ENCODE measurements at places on chromosomes 16 and 17.

DNA sequence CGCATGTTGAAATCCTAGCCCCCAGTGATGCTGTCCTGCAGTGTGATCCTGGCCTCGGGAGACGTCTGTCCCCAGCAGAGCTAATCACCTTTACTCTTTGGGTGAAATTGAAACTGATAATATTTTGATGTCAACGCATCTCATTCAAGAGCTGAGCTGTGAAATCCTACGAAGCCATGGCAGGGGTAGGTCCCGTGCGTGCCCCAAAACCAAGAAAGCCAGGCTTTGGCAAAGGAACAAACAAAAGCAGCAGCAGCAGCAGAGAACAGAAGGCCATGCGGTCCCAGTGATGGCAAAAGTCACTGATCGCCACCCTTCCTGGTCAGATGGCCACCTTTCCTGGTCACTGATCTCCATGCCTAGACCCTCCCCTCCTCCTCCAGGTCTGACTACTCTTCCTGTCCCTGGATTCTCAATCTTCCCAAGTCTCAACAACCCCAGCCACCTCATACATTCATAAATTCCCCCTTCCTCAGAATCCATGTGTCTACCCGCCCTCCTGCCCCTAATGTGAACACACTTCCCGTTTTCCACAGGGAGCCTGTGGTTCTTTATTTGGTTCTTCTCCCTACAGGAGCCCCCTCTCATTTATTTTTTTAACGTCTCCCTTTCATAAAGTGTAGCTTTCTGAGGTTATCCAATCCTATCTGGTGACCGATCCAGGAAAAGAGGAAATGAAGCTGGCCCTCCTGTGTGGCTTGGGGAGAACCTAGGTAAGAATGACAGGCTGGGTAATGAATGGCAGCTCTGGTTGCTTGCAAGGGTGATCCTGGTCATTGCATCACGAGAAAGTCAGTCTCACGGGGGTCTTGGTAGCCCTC, 50.3 kb downstream of the CPPED1 start:
- DNase-seq = no peak

DNA sequence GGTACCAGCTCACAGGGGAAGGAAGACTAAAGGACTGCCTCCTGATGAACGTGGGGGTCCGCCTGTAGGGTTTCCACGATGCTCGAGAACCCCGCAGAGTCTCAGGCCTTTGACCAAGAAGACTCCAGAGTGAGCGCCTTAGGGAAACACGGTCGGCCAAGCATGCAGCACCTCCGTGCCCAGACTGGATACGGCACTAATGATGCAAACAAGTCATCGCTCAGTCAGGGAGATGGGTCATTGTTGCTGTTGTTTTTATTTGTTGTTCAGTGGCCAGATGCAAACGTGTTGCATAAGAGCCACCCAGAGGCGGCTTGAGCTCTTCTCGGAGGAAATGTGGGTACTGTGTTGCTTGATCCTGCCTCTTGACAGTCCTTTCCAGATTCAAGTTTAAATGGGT, 19.3 kb upstream of the RBFOX3 start:
- DNase-seq = no peak

- peak; percentile 48 for DNase-seq
These were observed 1.1 kb downstream of the CHTF8 start for GRCh38 chr16:69131167-69131838.

DNA sequence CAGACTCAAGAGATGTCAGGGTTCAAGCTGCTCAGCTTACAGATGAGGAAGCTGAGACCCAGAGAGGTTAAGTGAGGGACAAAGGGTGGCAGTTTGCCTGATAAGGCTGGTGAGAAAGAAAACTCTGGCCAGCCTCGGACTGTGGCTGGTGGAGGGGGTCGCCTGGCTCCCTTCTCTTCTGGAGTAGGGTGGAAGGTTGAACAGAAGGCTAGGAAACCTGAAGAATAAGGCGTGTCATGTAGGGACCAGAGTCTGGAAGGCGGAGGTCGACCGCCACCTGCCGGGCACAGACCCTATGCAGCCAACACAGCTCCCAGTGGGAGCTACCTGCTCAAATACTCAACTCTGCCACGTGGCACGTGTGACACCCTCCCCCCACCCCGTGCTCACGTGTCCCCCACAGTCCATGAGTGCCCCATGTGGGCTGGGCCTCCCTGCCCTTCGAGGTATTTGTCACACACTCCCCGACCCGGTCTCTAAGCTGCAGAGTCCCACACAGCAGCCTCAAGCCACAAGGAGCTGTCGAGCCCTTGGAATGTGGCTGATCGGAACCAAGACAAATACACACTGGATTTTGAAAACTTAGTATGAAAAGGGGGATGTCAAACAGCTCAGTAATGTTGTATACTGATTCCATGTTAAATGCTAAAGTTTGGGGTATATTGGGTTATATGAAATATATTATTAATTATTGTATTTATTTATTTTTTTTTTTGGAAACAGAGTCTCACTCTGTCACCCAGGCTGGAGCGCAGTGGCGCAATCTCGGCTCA, 11.8 kb downstream of the HID1 start:
- DNase-seq = no peak

DNA sequence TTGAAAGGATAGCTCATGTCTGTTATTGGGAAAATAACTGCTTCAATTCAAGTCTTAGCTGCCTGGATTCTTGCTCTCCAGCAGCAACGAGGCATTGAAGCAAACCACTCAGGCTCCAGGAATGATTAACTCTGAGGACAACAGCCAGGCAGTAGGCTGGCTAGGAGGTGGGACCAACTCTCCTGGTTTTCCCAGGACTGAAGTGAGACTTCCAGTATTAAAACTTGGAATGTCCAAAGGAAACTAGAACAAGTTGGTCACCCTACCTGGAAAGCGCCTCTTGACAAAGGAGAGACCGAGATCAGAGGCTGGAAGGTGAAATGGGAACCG, 100.7 kb downstream of the SALL1 start:
- no peak for DNase-seq

DNA sequence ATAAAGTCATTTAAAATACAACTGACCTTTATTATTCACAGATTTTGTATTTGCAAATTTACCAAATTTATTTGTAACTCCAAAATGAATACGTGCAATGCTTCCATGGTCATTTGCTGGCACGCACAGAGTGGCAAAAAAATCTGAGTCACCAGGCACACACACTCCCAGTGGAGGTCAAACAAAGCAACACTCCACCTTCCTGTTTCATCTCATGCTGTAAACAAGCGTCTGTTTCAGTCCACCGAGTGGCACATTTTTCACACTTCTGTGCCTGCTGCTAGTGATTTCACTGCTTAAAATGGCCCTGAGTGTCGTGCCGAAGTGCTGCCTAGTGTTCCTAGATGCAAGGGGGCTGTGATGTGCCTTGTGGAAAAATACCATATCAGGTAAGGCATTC, 17.8 kb upstream of the ITGAE start:
- DNase-seq = no peak

GRCh38 chr17:68385490-68386215, 71.6 kb downstream of the WIPI1 start:
- no peak for DNase-seq

GRCh38 chr16:4550591-4550990, 5.5 kb upstream of the C16orf96 start:
- no peak for DNase-seq

GRCh38 chr17:76796081-76796480, 58.2 kb downstream of the MFSD11 start:
- no peak for DNase-seq

GRCh38 chr17:57995076-57995956, 7.3 kb upstream of the VEZF1 start:
- peak; percentile 68 for DNase-seq

DNA sequence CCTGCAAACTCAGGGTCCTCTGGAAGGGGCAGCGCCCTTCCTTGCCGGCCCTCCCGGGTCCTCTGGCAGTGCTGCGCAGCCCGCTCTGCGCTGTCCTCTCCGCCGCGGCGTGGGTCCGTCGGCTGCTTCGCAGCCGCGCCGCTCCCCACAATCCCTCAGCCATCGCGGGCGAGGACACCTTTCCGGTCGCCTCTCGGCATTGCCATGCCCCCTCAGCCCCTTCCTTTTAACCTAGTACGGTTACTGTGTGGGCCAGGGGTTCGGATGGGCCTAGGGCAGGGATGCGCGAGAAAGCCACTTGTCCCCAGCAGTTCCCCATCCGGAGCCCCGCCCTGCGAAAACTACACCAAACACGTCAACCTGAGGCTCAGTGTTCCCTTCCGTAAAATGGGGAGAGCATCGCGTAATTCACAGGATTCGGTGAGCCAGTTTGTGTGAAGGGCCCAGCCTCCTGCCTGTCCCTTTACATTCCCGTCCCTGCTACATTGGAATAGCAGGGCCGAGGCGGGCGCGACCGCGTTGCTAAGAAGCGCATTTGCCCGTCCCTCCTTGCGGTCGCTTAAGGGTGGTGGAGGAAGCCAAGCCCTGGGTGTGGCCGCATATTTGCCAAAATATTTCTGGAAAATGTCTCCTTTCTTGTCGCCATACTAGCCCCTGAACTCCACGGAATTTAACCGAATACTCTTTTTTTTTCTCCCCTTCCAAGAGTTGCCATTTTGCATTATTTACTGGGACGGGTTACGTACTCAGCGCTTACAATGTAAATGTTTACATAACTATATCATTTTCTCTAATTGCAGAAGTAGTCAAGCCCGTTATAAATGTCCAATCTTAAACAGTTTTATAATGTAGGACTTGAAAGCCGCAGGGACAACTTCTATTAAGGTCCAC, 13.2 kb downstream of the COPZ2 start:
- DNase-seq = no peak

DNA sequence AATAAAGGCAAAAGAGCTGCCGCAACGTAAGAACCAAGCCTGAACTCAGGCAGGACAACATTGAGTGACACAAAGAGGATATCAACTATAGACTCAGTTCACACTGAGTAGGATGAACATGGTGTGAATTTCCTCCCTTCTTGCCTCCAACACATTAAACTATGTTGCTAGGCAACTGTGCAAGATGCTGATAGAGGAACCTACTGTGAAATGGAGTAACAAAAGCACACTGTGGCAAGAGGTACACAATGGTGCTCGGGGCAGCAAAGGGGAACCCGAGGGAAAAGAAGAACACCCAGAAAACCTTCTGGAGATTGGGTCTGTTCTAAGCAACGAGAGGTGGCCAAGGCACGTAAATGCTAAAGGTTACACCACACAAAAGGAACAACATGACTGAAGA, 34.1 kb downstream of the GRB2 start:
- no peak for DNase-seq

- no peak for DNase-seq
These were observed 239.4 kb downstream of the MSI2 start for GRCh38 chr17:57495771-57496170.

GRCh38 chr17:66115246-66115645, 76.7 kb downstream of the CEP112 start:
- DNase-seq = no peak

DNA sequence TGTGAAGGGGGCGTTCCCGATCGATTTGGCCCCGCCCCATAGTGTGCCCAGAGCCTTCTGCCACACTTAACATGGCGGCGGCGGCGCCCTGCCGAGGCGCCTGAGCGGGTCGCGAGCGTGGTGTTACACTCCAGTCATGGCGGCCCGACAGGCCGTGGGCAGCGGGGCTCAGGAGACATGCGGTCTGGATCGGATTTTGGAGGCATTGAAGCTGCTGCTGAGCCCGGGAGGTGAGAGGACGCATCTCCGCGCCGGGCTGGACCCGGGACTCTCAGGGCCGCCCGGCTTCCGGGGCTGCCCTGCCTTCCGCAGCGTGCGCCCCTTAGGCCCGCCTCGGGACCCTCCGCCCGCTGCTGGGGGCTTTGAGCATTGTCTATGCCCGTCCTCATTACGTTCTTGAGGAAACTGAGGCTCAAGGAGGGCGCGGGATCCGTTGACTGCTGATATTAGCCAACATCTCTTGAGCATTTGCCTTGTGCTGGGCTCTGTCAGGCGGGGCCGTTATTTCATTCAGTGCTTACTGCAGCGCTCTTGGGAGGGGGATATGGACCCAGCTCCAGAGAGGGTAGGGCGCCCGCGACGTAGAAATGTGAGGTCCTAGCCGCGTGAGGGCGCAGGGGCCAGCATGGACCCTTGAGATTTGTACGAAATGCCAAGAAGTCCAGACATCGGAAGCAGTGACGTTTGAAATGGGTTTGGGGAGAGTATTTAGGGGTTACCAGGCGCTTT, at the start of gene TANGO6:
TSS of gene TANGO6 (plus strand) at position 50 of the 729 bp plus-strand sequence. CDS start at position 137, 87 bp downstream.
- peak; percentile 81 for DNase-seq

DNA sequence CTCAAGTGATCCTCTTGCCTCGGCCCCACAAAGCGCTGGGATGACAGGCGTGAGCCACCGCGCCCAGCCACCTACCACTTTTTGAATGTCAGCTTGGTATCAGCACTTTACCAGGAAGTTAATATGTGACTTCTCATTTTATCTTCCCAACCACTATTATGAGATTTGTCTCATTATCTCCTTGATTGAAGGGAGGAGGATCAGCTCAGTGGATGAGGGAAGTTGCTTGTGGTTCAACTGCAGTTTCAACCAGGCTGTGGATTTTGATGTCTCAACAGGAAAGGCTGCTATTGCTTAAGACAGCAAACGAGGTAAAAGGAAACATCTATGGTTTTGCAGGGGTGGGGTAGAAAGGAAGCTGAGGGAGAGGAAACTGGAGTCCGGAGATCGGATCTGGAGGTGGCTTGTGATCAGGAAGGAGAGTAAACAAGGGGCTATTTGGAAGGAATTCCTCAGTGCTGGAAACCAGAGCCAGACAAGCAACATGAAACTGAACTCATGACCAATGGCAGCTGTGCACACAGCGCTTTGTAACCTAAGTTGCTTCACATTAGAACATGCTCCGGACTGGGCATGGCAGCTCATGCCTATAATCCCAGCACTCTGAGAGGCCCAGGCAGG, 180.5 kb downstream of the VPS53 start:
- no peak for DNase-seq

GRCh38 chr16:13376174-13376573, 474.8 kb downstream of the SHISA9 start:
- no peak for DNase-seq

GRCh38 chr17:82266142-82266541, 7.4 kb downstream of the CSNK1D start:
- no peak for DNase-seq

GRCh38 chr16:8493972-8494371, 96.3 kb downstream of the TMEM114 start:
- peak; percentile 6 for DNase-seq

DNA sequence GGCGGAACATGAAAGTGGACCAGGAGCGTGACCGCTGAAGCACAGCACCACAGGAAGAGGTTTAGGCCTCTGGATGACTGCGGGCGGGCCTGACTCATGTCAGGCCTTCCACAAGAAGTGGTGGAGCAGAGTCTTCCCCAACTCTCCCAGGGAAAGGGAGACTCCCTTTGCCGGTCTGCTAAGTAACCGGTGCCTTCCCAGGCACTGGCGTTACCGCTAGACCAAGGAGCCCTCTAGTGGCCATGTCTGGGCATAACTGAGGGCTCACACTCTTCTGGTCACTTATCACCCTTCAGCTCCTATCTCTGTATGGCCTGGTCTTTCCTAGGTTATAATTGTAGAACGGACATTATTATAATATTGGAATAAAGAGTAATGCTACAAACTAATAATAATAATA, 1931.9 kb downstream of the TP53TG3F start:
- no peak for DNase-seq

GRCh38 chr16:86906623-86907022, 328.3 kb downstream of the FOXL1 start:
- no peak for DNase-seq

DNA sequence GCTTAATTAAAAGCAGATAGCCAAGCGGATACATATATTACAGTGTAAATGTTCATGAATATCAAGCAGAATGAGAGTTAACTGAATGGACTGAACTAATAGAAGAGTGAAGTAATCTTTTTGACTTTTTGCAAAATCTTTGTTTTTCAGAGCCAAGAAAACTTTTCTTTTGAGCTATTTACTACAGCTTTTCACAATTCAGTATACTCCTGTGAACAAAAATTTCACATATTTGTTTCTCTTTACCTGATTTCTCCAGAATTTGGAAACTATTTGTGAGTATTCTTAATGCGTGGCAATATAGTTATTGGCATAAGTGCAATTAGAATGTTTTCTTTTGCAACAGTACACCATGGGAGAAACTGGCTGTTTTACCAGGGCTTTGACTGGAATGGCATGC, 9.1 kb upstream of the DUXB start:
- no peak for DNase-seq

Measured in muscle of arm (tissue), 14 donors.